Naive thymus-derived CD4-positive, alpha-beta T cell (primary cell): ENCODE measurements at places on chromosomes 6 and 20. TPM values are rescaled to one million over a fixed set of nuclear protein-coding genes. Genes with fewer than 3 reads are reported as not detected.

Gene DEFB132
- not detected for total RNA-seq

- DNase-seq: peak; percentile 48
Observed at GRCh38 chr6:41591859-41592502, 45.8 kb downstream of the FOXP4 start.

DNA sequence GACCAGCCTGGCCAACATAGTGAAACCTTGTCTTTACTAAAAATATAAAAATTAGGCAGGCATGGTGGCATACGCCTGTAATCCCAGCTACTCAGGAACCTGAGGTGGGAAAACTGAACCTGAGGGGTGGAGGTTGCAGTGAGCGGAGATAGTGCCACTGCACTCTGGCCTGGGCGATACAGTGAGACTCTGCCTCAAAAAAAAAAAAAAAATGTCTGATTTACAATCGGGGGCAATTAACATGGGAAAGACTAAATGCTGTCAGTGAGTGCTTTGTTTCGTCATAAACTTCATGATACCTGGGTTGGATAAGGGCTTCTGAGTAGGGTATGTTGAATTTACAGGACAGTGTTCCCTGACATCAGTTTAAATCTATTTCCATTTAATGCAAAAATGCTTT, 8.0 kb upstream of the SH3BGRL2 start:
- DNase-seq: no peak

DNA sequence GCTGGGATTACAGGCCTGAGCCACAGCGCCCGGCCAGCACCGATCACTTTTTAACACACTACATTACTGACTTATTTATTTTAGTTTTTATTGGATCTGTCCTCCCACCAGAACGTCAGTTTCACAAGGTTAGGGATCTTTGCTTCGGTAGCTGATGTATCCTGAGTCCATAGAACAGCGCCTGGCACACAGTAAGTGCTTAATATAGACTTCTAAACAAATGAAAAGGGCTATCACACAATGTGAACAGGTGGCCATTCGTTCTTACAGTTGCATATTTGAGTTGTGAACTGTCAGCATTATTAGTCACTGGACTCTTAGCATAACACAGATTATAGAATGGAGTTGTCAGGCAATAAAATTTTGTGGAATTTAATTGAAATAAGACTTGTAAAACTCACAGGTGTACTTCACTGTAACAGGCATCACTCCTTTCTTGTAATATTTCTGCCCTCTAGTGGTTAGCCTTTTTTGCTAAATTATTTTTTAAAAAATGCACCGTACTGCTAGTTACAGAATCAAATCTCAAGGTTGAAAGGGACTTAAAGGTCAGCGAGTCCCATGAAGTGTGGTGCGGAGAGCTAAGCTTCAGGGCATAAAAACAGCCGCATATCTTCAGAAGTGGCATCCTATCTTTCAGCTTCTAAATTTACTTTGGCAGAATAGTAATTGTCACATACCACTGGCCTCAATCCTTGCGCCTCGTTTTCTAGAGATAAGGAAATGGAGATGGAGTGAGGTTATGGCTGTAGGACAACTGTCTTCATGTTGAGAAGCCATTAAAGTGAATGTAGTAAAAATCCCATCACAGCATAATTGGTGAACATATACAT, 3.4 kb upstream of the TBC1D7 start:
- DNase-seq: no peak

Gene TREM2
- total RNA-seq: not detected

DNA sequence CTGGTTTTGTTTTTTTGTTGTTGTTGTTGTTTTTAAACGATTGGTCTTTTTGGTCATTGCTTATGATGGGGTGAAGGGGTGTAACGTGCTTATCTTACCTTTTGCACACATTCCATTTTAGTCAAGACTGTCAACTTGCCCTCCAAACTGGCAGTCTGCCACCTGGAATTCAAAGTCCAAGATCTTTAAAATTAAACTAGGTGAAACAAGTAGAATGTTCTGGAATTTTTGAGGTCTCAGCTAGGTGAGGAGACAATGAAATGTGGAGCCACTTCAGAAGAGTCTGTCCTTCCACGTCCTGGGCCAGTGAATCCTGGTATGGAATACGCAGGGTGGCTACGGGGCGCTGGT, 344.6 kb downstream of the ZFAND3 start:
- no peak for DNase-seq

DNA sequence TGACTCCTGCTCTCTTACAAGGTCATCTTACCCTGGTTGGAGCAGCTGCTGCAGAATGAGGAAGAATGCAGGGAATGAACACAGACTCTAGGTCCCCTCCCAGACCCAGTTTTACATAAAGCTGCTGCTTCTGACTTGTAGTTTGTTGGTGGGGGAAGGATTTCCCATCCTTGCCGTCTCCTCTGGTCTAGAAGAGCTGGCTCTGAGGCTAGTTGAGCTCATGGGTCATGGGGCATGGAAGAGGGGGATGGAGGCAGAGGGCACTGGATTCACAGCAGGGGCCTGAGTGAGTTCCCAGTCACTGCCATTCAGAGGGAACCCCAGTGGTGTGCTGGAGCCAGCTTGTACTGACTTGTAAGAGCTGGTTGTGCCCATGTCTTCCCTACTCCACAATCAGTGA, 9.2 kb upstream of the GUCA1A start:
- DNase-seq: no peak

GRCh38 chr6:148915810-148916209, 169.0 kb downstream of the UST start:
- DNase-seq: no peak

Gene RAB44
- 1.8 TPM for total RNA-seq

Gene APOBEC2
- not detected for total RNA-seq

DNA sequence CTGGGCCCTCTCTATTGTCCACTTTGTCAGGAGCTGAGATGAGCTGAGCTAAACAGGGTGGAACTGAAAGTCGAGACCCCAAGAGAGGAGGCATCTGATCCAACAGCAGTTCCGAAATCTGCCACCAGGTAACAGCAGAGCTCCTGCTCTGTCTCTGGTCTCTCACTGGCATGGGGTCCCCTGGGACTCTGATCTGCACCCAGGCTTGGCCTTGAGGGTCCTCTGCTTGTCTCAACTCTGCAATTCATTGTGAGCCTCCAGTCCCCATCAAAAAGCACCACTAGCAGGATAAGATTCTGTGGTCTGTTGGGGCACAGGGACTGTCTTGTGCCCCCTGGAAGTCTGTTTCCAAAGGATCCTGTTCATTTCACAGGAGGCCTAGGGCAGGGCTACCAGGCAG, 62.5 kb upstream of the TOP1 start:
- DNase-seq: no peak

- DNase-seq: no peak
Observed at GRCh38 chr6:158058171-158058651, 76.5 kb downstream of the SYNJ2 start.

DNA sequence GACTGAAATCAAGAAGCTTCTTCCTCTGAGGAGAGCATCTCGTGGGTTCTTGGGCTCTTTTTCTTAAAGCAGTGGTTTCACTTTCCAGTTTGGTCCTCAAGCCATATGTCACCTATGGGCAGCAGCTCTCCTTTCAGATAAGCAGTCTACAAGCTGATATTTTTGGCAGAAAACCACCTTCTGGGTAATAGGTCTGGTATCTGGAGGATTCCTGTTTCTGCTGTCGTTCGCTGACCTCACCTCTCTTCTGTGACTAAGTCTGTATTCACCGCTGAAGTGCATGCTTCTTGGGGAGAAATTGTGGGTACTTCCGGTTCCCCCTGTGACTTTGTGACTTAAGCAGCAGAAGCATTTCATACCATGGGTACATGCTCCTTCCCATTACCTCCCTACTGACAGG, 193.6 kb downstream of the EDN1 start:
- no peak for DNase-seq

Gene DNMT3B
- total RNA-seq: 0.66 TPM

DNA sequence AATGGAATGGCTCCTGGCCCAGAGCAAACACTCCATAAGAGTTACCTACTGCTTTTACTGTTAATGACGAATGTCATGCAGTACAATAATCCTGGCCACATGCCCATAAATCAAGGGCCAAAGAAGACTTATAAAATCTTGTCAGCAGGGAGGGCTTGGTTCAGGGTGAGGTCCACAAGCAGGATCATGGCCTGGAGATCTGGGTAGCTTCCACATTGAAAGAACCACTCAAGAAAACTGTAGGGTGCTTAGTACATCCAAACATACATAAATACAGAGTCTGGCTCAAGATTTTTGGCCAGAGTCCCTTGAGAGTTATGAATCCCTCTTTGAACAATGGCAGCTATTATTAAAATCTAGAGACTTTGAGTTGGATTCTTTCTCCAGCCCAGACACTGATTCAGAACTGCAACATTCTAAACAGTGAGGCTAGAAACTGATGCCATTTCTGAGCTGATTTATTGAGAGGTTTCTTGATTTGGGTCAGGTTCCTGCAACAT, 188.7 kb downstream of the CDC5L start:
- no peak for DNase-seq

DNA sequence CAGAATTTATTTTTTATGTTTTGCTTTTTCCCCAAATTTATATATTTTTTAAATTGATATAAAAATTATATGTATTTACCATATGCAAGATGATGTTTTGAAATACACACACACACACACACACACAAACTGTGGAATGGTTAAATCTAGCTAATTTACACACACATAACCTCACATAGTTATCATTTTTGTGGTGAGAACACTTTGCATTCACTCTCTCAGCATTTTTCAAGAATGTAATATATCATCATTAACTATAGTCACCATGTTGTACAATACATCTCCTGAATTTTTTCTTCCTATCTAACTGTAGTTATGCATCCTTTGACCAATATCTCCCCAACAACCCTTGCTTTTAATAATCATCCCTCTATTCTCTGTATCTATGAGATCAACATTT, 52.2 kb downstream of the GFRAL start:
- no peak for DNase-seq

Gene DDO
- total RNA-seq: 0.47 TPM

DNA sequence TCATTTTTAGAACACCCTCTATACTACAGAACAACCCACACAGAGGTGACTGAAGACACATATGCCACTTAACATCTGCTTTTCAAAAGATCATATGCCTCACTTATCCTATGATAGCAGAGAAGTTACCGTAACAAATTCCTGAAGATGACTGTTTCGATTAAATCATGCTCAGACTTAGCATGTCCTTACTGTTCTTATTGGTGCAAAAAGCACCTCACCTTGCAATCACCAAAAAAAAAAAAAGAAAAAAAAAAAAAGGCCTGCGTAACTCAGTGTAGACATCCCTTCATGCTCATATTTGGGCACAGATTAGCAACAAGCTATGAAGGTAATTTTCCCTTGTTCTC, 17.7 kb upstream of the DST start:
- DNase-seq: no peak

DNA sequence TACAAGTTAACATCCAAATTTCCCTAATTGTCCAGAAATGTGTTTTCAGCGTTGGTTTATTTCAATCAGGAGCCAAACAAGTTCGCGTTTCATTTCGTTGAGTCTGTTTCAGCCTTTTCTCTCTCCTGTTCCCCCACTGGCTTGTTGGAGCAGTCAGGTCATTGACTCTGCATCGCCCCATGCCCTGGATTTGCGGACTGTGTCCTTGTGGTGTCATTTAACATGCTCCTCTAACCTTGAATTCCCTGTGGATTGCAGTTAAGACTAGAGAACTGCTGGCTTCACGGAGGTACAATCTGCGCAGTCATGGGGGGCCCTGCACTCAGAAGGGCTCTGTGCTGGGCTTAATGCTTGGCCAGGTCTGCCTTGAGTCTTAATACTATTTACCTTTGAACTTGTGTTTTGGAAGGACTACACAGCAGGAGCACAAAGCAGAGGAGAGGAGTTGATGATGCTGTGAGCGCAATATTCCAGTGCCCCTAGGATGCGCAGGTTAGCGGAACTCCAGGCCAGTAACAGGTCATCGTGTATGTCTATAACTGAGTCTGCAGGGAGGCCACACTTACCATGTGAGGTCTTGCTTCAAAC, 5.5 kb upstream of the TBC1D32 start:
- no peak for DNase-seq

Gene GGTLC1
- not detected for total RNA-seq

DNA sequence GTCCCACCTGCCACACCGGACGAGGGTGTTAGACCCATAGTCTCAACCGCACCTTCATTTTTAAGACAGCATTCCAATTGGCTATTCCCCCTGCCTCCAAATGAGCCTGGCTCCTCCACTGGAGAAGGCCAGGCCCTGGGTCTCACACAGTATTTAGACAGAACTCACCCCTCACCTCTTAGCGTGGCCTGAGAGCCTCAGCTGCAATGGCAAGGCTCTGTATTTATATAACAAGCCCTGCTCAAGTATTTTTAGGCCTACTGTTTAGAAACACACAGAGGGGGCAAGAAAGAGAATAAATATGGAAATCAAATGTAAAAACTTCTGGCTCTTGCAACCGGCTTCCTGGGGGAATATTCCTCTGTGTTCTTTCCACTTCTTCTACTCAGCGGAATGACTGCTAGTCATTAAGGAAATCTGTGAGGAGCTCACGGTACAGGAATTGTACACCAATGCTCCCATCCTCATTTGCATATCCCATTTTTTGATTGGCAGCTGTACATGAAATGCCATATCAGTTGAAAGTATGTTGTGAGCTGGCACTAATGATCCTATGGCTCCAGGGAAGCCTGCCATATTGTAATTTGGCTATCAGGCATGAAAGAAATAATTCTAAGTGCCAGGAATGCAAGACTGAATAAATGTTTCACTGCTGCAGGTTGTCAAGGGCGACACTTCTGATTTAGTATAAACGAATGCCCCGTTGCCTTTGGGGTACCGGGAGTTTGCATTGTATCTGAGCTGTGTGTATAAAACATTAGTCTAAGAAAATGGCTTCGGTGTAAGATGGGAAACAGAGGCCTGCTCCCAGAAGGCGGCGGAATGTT, 207.5 kb downstream of the ZNF217 start:
- DNase-seq: no peak

GRCh38 chr6:99979953-99980352, 14.1 kb downstream of the MCHR2 start:
- DNase-seq: no peak

Gene ERVFRD-1
- total RNA-seq: not detected

DNA sequence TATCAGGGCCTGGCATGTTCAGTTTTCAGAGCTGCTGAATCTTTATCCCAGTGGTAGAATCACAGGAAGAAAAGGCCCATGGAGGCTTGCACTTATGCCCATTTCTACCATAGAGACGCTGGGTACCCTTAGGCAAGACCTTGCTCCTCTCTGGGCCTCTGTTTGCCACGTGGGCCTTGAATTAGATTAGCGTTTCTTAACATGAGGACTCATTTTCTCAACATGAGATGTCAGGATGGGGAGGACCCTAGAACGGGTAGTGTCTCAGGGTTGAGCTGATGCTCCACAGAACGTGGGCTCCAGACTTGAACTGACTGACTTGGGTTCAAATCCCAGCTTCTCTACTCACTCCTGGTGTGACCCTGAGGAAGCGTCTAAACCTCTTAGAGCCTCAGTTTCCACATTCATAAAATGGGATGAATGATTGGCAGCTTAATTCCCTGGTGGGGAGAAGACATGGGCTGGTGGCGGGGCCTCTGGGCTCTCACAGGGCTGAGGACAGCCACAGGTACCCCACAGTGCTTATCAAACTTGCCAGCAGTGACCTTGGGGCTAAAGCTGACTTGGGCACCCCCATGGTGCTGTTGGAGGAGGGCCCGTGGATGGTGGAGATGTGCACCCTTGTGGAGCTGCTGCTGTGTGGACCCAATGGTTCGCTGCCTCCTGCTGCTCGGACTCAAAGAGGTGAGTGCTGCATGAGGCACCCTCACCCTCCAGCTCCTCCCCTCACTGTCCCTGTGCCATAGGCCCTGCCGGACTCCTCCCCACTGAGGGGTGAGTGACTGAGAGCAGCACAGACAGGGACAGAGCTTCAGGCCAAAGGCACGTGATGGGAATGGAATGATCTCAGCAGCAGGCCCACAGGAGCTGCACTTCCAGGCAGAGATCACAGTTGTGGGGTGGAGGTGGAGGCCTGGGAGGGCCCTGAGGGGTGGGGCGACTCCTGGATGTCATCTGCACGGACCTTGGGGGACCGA, 28.2 kb downstream of the SUN5 start:
- DNase-seq: no peak
